ENCODE measurements at places on chromosomes 6 and 20. TPM values are rescaled to one million over a fixed set of nuclear protein-coding genes. Genes with fewer than 3 reads are reported as not detected.
A peak's percentile ranks its signal among the peaks of the same experiment; 100 is the strongest.

DNA sequence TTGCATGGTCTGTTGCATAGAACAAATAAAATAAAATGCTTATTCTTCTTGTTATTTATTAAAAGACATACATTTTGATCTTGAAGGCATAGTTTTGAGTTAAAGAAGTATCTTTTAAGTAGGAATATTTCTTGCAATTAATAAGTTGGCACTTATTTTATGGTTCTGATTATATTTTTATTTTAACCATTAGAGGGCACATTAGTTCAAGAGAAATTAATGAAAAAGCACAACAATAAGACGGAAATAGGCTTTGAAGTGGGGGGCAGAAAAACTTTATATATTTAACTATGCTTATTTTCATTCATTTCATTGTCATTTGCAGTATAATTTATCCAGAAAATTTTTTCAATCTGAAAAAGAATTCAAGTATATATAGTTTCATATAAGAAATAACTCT, 44.2 kb upstream of the MAP3K7 start:
- no peak overlapping the region for H3K4me3 ChIP-seq
- H3K36me3 ChIP-seq = no peaks in the 10 kb centered on the region
- no peak overlapping the region for H3K27ac ChIP-seq
- H3K4me1 ChIP-seq = no peaks in the 10 kb centered on the region

GRCh38 chr6:131958542-131959470, 7.6 kb upstream of the CCN2 start:
- no peak overlapping the region for H3K4me3 ChIP-seq
- peaks cover 9% of the 10 kb centered on the region for H3K4me1 ChIP-seq
- no peaks in the 10 kb centered on the region for H3K27me3 ChIP-seq
- no peak overlapping the region for H3K27ac ChIP-seq
- no peaks in the 10 kb centered on the region for H3K36me3 ChIP-seq

DNA sequence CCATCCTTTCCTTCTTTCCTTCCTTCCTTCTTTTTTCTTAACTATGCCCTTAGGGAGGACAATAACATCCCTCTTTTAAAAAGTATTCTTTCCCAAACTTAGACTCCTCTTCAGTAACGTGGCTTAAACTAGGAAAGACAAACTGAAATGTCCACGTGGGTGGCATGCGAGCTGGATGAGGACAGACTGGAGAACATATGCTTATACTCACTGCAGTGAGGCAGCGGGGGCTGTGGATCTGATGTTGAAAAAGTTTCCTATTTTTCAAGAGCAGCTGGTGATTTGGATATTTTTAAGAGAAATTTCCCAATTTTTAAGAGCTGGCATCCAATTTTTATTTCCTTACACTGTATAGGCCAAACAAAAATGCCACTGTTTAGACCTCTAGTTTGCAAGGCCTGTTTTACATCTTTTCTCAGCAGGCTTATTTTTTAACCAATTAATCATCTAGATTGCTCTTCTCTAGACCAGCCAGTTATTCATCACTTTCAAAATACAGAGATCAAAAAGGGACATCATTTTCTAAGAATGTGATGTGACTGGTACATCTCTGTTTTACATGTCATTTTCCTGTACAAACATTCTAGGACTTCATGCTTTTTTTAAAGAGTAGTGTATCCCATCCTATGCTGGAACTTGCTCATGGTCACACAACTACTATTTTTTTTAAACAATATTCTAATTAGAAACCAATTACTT, 226.5 kb downstream of the BTBD9 start:
- H3K27me3 ChIP-seq = no peaks in the 10 kb centered on the region
- no peak for DNase-seq
- no peak overlapping the region for H3K27ac ChIP-seq
- no peaks in the 10 kb centered on the region for H3K36me3 ChIP-seq

DNA sequence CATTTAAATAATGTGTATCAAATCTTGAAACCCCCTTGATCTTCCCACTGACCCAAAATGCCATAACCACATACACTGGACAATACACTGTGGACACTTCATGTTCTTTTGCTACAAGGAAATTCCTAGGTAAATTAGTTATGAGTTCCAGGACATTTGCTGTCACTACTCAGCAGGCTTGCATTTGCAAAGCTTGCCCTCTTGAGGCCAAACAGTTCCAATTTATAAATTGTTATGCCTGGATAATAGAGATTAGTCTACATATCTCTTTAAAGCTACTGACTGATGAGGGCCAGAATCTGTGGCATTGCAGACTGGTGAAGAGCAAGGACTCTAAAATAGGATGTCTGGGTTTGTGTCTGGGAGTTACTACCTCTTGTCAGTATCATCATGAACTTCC, 17.4 kb upstream of the RAB32 start:
- H3K27ac ChIP-seq = no peak overlapping the region
- DNase-seq = peak; percentile 14
- H3K36me3 ChIP-seq = no peaks in the 10 kb centered on the region
- H3K27me3 ChIP-seq = no peaks in the 10 kb centered on the region

DNA sequence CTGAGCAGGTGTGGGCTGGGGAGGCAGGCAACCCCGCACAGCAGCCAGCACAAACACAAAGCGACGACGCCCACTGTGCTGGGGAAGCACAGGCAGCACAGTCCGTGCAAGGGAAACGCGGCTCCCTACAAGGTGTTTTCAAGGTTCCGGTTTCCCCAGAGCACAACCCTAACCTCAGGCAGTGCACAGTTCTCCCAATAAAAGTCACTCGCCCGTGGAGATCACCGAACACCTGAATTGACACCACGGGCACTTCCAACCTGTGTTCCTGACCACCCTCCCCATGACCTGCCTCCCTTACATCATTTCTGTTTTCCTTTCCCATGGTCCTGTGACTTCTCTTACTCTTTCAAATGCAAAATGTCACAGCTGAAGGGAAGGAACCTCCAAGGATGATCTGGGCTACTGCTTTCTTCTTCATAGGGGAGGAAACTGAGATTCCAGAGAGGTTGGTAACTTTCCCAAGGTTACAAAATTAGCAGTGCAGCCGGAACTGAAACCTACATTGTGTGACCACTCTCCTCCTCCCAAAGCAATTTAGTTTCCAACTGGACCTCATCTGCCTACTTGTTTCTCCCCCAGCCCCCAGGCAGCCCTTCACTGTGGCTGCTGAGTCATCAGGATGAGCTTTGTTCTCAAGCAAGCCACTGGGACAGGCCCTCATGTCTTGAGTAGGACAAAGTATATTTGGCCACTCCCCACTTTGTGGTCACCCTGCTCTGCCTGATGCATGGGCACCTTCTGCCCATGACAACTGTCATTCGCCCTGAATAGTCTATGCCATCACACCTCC, 125.3 kb downstream of the ATXN1 start:
- no peak overlapping the region for H3K4me3 ChIP-seq
- peak; percentile 92 for DNase-seq
- no peak overlapping the region for H3K27ac ChIP-seq
- H3K27me3 ChIP-seq = no peaks in the 10 kb centered on the region

- H3K36me3 ChIP-seq = no peaks in the 10 kb centered on the region
- peak; percentile 56 for DNase-seq
Observed at GRCh38 chr6:109580519-109580918, 97.5 kb upstream of the ZBTB24 start.

GRCh38 chr6:30211899-30212298, 1.3 kb downstream of the TRIM26 start:
- peaks cover 15% of the 10 kb centered on the region for H3K4me1 ChIP-seq
- no peak for DNase-seq
- no peak overlapping the region for H3K27ac ChIP-seq
- no peaks in the 10 kb centered on the region for H3K36me3 ChIP-seq
- peak overlapping the region; percentile 76 for H3K4me3 ChIP-seq

DNA sequence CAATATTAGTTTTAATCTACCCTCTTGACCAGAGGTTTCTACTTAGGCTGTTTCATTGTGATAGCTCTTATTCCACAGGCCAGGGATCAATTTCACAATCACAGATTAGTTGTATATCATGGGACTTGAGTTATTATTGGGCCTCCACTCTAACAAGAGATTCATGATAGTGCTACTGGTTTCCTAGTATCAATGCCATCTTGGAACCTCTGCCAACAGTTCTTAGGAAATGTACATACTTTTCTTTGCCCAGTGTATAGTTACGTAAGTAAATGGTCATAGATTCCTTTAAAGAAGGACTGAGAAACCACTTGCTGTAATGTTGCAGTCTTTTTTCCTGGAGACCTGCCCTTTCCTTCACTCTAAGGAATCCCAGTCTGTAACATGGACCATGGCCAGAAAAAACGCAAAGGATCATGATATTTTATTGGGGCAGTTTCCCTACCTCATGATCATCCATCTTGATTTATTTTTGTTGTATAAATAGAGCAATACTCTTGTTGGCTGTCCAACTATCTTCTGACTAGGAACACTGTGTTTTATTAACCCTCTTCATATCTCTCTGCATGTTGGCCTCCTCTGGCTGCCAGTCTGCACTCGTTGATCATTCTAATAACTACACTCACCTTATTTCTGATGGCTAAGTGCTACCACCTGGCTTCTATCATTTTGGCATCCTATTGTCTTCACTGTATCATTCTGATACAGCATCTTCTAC, 38.0 kb upstream of the VGLL2 start:
- no peaks in the 10 kb centered on the region for H3K4me1 ChIP-seq
- H3K27me3 ChIP-seq = no peaks in the 10 kb centered on the region
- no peak overlapping the region for H3K27ac ChIP-seq
- DNase-seq = no peak
- no peaks in the 10 kb centered on the region for H3K36me3 ChIP-seq

The TMEM74B gene
- total RNA-seq = not detected

The TGIF2 gene
- total RNA-seq = 3.8 TPM
